Left kidney (tissue), 8 donors: ENCODE measurements at places on chromosomes 12 and 14.

- DNase-seq: no peak
Measured at GRCh38 chr12:12461923-12462315, 100.7 kb downstream of the DUSP16 start.

GRCh38 chr12:22396735-22397134 is 62.2 kb upstream of the ST8SIA1 start:
- DNase-seq: no peak

DNA sequence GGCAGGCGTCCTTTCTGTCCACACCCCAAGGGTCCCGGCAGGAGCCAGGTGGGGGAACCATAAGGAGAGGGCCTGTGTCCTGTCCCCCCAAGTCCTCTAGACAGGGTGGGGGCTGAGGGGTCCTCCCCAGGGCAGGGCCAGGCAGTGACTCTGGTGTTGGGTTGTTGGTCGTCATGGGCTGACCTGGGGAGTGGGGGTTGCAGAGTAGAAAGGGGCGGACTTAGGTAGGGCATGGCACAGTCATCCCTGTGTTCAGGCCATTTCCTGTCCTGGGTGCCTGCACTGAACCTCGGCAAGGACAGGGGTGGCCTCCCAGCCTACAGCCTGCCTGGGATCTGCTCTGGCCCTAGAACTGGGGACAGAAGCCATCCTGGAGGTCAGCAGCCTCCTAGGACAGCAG is 356.2 kb downstream of the TMEM121 start:
- no peak for DNase-seq

DNA sequence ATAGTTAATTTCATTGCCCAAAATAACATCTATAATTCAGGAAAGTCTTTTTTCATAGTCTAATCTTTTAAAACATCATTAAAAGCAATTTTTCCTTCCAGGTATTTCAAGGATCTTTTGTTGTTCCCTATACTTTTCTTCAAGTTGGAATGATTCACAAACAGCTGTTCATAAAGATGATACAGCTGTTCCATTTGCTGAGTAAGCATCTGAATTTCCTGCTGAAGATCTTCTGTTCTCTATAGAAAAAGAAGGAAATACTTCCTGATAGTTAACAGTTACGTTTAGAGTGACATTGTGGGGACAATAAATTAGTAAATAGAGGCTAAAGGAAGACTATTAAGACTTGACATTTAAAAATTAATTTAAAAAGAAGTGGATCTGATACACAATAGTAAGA is 30.3 kb upstream of the ESR2 start:
- DNase-seq: no peak

- DNase-seq: no peak
Measured at GRCh38 chr14:72177251-72177650, 245.0 kb downstream of the RGS6 start.

- DNase-seq: no peak
Measured at GRCh38 chr12:87849074-87849473, 180.1 kb downstream of the C12orf50 start.

GRCh38 chr12:13670285-13670866 is 311.0 kb downstream of the GRIN2B start:
- DNase-seq: no peak

GRCh38 chr12:54588110-54588889 is at the start of gene PPP1R1A:
Gene PPP1R1A, minus strand, starts transcription at chr12:54588659. Its CDS starts 171 bp downstream, at chr12:54588488.
- no peak for DNase-seq

- DNase-seq: no peak
Measured at GRCh38 chr12:16949871-16950667, 344.1 kb upstream of the LMO3 start.

DNA sequence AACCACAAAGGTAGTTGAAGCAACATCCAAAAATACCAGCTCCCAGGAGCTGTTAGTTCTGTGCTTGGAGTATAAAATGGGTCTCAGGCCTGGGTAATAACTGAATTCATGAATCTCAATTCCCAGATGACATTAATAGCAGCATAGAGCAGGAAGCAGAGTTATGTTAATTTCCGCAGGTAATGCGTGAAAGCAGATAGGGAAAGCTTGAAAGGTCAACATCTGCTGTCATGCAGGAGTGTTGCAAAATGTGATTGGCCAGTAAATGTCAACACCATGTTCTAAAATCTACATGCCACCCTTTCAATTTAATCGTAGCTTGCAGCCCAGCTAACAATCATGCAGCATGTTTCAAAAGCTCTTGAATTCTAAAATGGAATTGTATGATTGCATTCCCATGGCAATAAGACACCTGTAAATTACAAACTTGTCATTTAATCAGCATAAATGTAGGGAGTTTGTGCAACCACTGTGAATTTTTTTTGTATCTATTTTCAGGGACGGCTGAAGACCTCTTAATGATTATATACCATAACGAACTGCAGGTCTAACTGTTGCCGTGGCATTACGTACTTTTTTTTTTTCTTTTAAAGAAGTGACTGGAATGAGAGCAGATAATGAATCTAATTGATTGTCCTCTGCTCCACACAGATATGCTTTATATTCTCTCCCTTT is 635.8 kb upstream of the FOXG1 start:
- no peak for DNase-seq

DNA sequence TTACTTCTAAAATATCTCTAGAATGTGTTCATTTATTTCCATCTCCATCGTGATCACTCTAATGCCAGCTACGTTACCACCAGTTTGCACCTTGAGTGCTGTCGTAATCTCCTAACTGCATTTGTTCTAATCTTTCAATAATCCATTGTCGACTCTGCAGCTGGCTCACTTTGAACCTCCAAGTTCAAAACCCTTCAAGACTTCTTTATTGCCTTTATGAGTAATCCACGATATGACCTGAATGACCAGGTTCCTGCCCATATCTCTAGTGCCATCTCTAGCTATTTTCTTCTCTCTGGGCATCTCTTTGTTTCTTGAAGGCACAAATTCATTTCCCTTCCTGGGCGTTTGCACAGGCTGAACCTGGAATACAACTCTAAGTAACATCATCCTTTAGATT is 76.7 kb downstream of the SRGAP1 start:
- DNase-seq: no peak

GRCh38 chr12:107448198-107448597 is 237.4 kb upstream of the PWP1 start:
- no peak for DNase-seq

- DNase-seq: no peak
Measured at GRCh38 chr14:72962829-72963312, 36.6 kb downstream of the DCAF4 start.

DNA sequence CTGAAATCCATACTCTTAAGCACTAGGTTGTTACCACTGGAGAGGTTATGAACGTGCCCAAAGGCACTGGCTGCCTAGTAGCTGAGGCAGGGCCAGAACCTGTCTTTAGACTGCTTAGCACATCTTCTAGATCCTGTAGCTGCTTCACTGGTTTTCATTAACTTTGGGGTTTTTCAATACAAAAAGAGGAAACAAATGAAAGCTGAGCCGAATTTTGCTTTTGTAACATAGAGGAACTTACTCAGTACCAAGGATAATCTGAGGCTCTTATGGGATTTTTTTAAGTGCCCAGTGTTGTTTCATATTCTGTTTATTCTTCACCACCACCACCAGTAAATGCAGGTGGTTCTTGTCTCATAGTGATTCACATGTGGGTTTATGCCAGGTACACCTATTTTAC is 396.1 kb downstream of the RAD51B start:
- DNase-seq: no peak

- no peak for DNase-seq
Measured at GRCh38 chr12:118436986-118437385, 60.6 kb downstream of the SUDS3 start.

GRCh38 chr12:52119398-52120254 is 40.1 kb downstream of the SMIM41 start:
- no peak for DNase-seq

DNA sequence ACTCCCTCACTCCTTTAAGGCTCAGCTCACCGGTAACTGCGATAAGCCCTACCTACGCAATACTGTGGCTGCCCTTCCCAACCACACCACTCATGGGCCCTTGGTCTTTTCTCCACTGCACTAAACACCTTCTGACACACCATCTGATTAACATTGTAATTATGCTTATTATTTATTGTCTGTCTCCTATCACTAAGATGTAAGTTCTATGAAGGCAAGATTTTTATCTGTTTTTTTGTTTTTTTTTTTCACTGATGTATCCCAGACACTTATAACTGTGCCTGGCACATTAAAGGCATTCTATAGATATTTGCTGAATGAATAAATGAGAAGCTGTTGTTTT is 34.2 kb upstream of the PYGL start:
- DNase-seq: no peak

GRCh38 chr12:107783406-107784376 is 9.2 kb downstream of the ASCL4 start:
- DNase-seq: no peak

GRCh38 chr14:59055439-59056045 is 132.9 kb upstream of the DAAM1 start:
- DNase-seq: peak; percentile 46

- DNase-seq: no peak
Measured at GRCh38 chr12:92502417-92503028, 200.3 kb upstream of the PLEKHG7 start.

DNA sequence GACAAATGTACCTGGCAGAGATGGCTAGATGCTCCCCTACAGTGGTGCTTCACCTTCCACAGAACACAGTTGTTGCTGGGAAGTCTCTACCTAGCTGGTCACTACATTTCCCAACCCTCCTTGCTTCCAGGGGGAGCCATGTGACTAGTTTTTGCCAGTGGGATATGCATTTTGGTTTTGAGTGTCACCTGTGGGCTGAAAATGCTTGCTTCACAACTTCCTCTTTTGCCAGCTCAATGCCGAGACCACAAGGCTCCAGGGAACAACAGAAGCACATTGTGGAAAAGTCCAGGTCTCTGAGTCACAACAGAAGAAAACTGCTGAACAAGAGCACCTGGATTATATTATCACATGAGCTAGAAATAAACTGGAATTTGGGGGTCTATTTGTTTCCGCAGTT is 48.5 kb upstream of the ARHGAP5 start:
- DNase-seq: no peak
